ENCODE measurements at places on chromosomes 5 and 9.

DNA sequence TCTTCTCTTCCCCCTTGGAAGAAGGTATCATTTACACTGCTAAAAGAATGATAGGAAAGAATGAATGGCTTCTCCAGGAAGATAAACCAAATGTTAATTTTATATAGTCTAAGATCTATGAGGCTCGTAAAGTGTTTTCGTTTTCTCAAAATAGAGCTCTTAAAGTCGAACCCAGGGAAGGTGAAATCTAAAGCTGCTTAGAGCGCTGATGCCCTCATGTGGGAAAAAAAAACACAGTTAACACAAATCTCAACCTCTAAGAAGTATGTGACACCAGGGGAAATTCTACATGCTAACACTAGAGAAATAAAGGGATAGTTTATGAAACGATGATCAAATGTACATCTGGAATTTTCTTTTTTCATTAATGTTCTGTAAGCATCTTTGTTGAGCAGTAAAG, 257.9 kb downstream of the RASEF start:
- DNase-seq, result no peak

DNA sequence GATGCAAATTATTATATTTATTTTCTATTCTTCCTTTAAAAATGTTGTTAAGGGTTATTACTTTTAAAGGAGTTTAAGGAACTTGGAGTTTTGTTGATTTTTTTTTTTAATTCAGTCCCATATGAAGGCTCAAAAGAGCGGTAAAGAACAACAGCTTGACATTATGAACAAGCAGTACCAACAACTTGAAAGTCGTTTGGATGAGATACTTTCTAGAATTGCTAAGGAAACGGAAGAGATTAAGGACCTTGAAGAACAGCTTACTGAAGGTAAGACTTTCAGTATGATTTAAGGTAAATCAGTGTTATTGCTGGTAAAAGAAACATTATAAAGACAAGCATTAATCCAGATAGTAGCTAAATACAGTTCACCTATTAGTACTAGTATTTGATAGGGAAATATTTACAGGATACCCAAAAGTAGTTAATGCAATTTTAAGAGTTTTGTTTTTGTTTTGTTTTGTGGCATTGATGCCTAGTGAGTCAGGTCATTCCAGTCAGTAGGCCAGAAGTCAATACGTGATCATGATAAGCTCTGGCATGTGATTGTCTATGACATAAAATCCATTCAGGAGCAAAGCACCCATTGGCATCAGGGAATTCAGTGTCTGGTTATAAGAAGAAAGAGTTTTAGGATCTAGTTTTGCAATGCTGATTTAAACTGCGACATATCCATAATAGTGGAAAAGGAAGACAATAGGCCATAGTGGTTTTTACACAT, 49.2 kb downstream of the CNTRL start:
- DNase-seq, result no peak

DNA sequence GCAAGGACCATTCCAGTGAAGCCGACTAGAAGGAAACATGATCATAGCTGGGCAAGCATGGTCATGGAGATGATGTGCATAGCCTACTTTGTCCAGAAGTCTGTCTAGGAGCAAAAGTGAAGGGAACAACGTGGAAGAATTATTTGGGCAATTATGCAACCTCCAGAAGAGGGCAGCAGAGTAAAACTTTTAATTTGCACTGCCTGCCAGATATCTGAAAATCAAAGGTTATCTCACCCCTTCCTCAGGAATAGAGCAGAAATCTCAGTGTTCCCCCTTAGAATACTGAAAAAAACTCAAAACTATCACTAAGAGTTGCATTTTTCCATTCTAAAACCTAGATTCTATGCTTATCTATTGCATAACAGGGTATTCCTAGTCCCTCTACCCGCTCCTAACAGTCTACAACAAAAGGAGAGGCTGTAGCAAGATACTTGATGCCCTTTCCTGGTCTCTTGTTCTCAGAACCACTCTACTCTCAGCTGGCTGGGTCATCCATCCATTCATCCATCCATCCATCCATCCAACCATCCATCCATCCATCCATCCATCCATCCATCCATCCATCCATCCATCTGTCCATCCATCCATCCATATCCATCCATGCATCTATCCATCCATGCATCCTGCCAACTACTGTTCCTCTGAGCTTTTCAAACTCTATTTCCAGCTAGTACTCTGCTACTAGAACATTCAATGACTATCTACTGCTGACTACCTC, 8.4 kb upstream of the SETD9 start:
- peak; percentile 57 for DNase-seq

- no peak for DNase-seq
Observed at GRCh38 chr9:115369322-115369957, 251.5 kb upstream of the TNC start.

DNA sequence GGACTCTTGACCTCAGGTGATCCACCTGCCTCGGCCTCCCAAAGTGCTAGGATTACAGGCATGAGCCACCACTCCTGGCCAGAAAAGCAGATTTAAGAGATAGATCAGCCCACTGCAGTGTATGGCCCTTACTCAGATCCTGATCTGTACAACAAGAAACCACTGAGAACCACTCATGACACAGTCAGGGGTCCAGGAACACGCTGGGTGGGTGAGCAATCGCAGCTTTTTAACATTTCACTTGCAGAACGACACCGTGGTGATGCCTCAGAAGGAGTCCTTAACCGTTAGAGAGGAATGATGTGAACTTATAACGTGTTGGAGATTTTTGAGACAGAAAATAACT, 45.3 kb upstream of the NSMF start:
- no peak for DNase-seq

All from CD4-positive, alpha-beta T cell treated with Interleukin-15 for 4 hours (primary cell).